ENCODE measurements at places on chromosomes 6 and 20.

GRCh38 chr6:24891004-24891403, 44.8 kb downstream of the RIPOR2 start:
- DNase-seq: no peak

DNA sequence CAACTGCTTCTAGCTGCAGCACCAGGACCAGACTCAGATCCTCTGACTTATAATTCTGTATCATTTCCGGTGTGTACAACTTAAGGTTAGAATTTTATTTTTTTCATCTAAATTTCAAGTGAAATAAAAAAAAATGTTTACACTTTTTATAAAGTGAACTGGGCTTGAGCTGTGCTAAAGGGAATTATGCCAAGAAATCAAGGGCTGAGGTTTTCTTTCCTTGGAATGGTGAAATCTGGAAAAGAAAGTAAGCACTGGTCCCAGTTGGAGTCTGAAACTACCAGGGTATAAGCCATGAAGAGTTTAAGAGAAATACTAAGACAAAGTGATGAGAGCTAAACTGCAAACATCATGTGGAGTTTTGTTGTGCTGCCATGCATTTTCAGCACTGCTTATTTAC, 21.7 kb upstream of the FYN start:
- no peak for DNase-seq

- DNase-seq: no peak
These were observed 504.9 kb upstream of the MARCKS start for GRCh38 chr6:113352029-113352801.

DNA sequence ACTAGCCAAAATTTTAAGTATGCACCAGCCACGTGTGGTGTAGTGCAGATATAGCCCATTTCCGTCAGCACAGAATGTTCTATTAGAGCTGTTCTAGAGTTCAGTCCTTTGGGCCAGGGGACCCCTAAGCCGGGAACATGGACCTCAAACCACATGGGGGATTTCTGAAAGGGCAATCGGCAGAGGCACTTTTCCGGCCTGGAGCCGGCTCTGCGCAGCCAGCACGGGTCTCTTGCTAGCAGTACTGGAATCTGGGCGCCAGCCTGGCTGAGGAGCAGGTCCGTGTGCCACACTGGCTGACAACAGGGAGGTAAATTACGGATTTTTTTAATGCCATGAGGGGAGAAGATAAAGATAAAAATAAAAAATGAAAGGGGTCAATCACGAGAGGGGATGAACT, 120.5 kb downstream of the SULF2 start:
- DNase-seq: no peak

DNA sequence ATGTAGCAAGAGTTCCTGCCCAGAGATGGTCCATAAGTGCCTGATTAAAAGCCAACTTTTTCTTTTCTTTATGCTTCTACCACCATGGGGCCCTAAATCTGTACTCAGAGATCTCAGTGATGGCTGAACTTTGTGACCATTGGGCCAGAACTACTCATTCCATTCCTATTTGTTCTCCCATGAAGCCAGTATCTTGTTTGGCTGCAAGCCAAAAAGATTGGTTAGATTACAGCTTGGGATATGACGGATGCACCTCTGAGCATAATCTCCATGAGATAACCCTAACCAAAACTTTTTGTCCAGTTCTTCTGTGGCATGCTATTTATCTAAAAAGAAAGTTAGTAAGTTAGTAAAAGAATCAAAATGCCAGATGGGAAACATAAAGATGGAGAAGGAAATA, 72.2 kb downstream of the PLCB4 start:
- no peak for DNase-seq

- no peak for DNase-seq
These were observed 938.1 kb upstream of the EPHA7 start for GRCh38 chr6:94357381-94357980.

- no peak for DNase-seq
These were observed 54.0 kb upstream of the HMGCLL1 start for GRCh38 chr6:55632953-55633352.

DNA sequence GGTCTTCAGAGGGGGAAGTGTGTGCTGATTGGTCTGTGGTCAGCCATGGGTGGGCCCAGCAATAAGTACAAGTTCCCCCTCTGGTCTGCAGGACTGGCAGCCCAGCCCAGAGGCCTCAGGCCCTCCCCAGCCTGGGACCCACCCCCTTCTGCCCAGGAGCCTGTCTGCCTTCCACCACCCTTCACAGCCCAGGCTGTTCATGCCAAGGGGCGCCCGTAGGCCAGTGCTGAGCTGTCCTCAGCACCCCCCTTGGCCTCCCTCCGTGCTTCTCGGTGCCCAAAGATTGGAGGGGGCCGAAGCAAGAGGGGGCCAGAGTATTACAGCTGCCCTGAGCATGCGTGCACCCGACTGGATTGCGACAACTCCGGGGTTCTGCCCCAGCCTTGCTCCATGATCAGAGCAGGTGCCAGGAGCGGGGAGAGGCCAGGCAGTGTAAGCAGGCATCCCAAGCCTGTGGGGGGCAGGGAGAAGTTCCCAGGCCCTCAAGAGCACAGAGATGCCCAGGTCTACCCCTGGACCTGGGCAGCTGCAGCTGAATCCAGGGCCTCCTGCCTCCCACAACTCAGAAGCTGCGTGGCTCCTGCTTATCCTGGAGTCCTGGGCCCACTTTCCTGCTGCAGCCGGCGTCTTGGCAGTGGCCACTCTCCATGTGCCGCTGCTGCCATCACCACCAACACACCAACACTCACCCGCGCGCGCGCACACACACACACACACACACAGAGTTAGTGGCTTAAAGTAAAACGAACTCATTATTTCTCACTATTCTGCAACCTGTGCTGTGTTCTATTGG, 33.3 kb downstream of the CST9L start:
- DNase-seq: no peak

GRCh38 chr20:61608275-61609085, 356.4 kb downstream of the CDH4 start:
- DNase-seq: no peak

DNA sequence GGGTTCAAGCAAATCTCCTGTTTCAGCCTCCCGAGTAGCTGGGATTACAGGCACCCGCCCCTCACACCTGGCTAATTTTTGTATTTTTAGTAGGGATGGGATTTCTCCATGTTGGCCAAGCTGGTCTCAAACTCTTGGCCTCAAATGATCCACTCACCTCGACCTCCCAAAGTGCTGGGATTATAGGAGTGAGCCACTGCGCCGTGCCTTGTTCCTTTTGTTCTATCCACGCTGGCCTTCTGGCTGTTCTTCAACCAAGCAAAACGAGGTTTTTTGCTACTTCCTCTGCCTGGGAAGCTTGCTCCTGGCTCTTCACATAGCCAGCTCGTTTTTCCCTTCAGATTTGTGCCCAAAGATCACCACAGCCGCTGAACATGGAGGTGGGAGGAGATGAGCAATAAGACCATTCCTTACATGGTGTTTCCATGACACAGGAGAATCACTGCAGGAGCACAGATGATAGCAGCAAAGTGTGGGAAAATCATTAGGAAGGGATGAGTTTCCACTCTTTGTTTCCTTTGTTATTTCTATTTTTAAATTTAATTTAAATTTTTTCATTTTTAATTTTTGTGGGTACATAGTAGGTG, 201.0 kb upstream of the ZNF217 start:
- DNase-seq: no peak

DNA sequence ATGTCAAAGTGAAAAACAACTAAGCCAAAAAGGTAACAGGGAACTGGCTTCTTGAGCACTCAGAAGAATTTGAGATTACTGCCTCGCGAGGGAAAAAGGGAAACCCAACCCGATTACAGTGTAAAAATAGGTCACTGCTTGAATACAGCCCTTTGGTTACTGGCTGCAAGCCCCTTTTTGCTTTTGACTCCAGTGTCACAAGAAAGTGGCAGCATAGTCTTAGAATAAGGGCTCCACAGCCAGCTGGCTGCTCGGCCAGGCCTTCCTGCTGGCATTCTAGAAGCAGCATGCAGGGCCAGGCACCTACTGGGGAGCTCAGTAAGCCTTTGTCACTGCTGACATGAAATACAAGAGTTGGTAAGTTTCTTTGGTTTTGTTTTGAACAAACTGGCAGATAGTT, 83.0 kb downstream of the ZHX3 start:
- no peak for DNase-seq
